Foreskin keratinocyte (primary cell): ENCODE measurements at places on chromosomes 3 and 15. TPM values are rescaled to one million over a fixed set of nuclear protein-coding genes. Genes with fewer than 3 reads are reported as not detected.

GRCh38 chr3:141963301-141963700 is 86.9 kb downstream of the ATP1B3 start:
- DNase-seq: no peak

DNA sequence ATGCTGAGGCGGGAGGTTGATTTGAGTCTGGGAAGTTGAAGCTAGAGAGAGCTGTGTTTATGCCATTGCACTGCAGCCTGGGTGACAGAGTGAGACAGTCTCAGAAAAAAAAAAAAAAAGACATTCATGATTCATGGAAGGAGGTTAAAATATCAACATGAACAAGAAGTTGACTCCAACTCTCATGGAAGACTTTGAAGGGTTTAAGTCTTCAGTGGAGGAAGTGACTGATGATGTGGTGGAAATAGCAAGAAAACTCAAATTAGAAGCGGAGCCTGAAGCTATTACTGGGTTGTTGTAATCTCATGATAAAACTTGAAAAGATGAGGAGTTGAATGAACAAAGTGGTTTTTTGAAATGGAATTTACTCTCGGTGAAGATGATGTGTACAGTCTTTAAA is 491.8 kb downstream of the SQOR start:
- peak; percentile 94 for DNase-seq

GRCh38 chr3:62065985-62066693 is 307.2 kb downstream of the FEZF2 start:
- no peak for DNase-seq

DNA sequence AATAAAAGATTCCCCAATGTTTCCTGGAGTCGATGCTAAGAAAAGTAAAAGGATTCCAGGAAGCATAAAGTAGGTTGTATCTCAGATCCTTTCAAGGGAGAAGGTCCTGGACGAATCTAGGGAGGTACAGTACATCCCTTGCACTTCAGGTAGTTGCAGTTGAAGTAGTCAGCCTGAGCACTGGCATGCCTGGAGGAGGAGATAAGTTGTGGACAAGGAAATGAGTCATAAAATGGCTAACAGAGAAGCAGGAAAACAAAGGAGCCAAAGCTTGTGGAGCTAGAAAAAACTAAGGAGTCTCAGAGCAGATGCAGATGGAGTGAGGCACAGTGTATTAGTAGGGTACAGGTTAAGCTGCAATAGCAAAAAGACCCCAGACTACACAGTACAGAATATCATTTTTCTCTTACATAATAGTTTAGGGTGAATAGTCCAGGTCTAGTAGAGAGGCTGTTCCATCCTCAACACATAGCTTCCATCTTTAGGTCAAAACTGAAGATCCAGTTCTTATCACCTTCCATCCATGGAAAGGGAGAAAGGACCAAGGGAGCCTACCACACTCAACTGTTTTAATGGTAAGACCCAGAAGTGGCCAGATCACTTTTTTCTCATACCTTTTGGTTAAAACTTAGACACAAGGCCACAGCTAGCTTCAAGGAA is 41.3 kb downstream of the COL6A5 start:
- DNase-seq: peak; percentile 11

Gene MESP2
- 0.88 and 1.3 TPM in 2 replicates for total RNA-seq

DNA sequence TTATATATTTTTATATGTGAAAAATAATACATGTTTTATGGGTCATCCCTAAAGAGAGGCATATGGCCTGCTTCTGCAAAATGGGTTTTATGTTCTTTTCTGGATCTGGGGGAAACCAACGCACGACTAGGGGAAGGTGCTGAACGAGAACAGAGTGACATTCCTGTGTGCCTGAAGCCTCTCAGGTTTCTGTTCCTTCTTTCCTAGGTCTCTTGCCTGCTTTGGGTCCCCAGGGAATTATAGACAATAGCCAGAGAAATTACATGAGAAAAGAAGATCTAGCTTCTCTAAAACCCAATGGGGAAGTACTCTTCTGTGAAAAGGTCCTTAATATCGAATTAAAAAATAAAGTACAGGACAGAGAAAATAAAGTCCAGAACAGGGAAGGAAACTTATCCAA is 66.5 kb downstream of the IGSF11 start:
- no peak for DNase-seq

DNA sequence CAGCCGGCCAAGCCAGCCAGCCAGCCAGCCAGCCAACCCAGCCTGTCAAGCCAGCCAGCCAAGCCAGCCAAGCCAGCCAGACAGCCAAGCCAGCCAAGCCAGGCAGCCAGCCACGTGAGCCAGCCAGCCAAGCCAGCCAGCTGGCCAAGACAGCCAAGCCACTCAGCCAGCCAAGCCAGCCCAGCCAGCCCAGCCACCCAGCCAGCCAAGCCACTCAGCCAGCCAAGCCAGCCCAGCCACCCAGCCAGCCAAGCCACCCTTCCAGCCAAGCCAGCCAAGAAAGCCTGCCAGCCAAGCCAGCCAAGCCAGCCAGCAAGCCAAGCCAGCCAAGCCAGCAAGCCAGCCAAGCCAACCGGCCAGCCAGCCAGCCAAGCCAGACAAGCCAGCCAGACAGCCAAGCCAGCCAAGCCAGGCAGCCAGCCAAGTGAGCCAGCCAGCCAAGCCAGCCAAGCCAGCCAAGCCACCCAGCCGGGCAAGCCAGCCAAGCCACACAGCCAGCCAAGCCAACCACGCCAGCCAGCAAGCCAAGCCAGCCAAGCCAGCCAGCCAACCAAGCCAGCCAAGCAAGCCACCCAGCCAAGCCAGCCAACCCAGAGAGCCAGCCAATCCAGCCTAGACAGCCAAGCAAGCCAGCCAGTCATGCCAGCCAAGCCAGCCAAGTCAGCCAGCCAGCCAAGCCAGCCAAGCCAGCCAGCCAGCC is 199.5 kb downstream of the GOLGA6L6 start:
- DNase-seq: no peak

Gene AP3B2
- 0.31 and 0.63 TPM in 2 replicates for total RNA-seq
